AG08395 (cell line): ENCODE measurements at places on chromosomes 7 and 10.

GRCh38 chr10:583433-583832 is 106.0 kb downstream of the DIP2C start:
- DNase-seq = no peak

DNA sequence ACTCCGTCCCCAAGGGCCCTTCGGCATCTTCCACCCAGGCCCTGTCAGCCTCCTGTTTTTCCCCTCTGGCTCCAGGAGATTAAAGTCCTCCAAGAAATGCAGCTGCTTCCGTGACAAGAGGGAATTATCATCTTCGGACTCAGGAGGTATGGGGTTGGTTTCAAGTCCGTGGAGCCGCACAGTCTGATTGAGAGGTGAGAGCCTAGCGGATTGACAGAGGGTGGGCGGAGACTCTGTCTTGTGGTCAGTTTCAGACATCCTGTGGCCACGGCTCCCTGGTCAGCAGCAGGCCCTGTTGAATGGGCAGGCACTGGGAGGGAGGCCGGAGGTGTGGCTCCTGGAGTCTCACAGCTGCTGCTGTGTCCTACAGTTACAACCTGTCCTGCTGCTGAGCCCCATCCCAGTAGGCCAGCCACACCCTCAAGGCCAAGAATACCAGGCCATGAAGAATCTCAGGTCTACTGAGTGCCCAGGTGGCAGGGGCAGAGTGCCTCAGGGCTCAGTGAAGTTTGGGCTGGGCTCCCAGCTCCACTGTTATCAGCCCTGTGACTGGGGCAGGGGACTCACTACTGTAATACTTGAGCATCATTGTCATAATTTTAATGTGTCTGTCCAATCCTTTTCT is 49.3 kb upstream of the ZNF716 start:
- DNase-seq = no peak

- DNase-seq = no peak
These were observed 58.9 kb upstream of the FOXI2 start for GRCh38 chr10:127678091-127678490.

DNA sequence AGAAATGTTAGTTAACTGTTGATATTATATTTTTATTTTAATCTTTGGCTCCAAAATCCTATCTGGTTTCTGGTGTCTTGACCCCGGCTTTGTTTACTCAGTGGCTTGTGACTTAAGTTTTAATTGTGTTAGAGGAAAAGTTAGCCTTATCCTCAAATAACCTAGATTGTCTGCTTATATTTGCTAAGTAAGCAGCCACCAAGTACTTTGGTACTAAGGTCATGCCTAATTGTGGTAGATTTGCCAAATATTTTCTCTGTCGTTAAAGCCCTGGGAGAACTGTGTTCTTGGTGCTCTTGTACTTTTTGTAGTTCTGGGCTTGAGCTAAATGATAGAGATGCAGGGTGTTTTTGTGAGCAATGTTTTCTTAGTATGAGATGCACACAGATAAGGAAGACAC is 34.8 kb downstream of the GPR158 start:
- no peak for DNase-seq

- no peak for DNase-seq
These were observed 8.7 kb downstream of the CHST15 start for GRCh38 chr10:124084708-124085107.

DNA sequence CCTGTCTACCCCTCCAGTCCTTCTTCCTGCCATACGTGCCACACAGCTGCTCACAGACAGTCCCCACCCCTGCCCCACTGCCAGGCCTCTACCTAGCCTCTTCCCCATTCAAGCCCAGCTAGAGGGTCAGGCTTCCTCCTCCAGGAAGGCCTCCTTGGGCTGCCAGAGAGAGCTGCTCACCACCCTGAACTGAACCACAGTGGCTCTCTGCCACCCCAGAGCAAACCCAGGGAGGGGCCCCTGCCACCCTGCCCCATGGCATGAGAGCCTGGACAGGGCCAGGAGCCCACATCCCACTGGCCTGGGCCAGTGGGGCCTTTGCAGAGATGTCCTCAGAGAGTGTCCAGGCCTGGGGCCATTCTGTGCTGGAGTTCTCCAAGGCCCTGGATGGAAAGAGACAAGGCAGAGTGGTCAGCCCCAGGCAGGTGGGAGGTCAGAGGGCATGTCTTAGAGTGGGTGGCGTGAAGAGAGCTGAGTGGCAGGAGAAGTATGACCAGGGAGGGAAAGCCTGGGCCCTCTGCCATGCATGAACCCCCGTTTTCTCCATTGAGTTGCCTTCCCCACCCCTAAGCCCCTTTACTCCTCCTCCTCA is 40.4 kb downstream of the TMEM270 start:
- DNase-seq = no peak

DNA sequence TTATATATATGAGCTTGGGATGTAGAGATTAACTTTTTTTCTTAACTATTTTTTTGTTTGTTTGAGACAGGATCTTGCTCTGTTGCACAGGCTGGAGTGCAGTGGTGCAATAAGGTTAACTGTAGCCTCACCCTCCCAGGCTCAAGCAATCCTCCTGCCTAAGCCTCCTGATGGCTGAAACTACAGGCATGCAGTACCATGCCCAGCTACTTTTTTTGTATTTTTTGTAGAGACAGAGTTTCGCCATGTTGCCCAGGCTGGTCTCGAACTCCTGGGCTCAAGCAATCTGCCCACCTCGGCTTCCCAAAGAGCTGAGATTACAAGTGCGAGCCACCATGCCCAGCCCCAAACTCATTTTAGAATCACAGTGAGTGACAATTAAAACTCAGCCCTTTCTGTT is 105.2 kb downstream of the CUBN start:
- DNase-seq = no peak

- DNase-seq = no peak
These were observed 127.5 kb downstream of the MAD1L1 start for GRCh38 chr7:2105280-2105679.

DNA sequence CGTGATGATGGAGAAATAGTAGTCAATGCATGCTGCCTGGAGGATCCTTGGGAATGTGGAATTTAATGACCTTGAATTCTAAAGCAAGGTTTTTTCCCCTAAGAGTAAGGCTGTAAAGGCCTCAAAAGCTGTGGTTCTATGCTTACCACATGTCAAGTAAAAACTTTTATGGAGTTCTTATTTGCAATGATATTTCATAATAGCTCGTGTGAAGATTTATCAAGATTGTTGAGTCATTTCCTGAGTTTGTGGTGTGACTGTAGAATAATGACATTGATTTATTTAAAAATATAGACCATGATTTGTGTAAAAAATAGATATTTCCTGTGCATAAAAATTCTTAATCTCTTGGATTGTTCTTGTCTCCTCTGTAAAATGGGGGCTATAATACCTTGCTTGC is 67.5 kb upstream of the SORCS1 start:
- no peak for DNase-seq

DNA sequence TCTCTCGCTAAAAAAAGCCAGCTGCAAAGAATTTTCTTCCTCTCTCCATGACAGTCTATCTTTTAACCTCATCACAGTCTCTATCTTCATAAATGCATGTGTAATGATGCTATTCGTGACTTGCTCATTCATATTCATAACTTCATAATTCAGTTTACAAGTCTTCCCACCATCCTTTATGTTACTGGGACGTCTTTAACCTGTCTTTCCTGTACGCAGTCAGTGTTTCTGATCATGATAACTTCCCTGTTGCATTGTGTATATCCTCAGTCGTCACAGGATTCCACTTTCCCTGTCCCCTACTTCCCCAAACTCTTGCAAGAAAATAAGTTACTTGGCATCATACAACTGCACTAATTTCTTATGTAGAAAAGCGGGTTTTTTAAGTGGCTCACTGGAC is 165.6 kb upstream of the ASAH2 start:
- no peak for DNase-seq

DNA sequence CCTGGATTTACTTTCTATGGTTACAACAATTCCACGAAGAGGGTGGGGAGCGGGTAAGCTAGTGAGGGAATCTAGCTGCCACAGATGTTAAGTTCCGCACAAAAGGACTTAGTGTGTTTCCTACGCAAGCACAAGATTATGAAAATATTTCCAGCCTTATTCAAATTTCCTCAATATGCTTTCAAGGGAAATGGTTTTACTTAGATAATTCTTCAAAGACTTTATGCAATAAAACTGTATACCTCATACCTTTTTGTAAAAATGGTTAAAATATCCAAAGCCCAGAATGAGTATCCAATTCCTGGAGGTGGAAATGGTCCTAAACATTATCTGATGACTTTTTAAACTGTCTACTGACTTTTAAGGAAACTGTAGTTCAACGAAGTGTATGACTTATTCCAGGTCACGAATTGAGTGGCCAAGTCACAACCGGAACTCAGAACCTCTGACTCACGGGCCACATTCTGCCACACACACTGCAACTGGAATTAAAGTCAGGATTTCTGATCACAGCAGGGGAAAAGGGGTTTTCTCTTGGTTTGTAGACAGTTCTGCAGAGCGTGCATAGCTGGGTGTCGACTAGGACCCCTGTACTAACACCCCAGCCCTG is 20.2 kb upstream of the INSIG1 start:
- no peak for DNase-seq

DNA sequence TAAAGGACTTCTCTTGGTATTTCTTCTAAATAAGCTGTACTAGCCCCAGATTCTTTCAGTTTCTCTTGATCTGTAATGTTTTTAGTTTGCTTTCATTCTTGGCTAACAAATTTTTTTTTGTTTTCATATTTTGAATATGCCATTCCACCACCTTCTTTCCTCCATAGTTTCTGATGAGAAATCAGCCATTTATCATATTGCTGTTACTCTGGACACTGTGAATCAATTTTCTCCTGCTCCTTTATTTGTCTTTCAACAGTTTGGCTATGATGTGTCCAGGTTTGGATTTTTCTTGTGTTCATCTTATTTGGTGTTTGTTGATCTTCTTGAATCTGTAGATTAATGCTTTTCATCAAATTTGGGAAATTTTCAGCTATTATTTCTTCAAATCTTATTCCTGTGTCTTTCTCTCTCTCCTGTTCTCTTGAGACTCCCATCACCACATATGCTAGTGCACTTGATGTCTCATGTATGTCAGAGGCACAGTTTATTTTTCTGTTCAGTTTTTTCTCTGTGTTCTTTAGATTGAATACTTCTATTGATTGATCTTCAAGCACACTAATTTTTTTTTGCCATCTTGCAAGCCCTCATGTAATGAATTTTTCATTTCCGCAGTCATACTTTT is 15.0 kb downstream of the ELFN1 start:
- no peak for DNase-seq

GRCh38 chr7:5704534-5704922 is 76.9 kb downstream of the RNF216 start:
- DNase-seq = peak; percentile 82

DNA sequence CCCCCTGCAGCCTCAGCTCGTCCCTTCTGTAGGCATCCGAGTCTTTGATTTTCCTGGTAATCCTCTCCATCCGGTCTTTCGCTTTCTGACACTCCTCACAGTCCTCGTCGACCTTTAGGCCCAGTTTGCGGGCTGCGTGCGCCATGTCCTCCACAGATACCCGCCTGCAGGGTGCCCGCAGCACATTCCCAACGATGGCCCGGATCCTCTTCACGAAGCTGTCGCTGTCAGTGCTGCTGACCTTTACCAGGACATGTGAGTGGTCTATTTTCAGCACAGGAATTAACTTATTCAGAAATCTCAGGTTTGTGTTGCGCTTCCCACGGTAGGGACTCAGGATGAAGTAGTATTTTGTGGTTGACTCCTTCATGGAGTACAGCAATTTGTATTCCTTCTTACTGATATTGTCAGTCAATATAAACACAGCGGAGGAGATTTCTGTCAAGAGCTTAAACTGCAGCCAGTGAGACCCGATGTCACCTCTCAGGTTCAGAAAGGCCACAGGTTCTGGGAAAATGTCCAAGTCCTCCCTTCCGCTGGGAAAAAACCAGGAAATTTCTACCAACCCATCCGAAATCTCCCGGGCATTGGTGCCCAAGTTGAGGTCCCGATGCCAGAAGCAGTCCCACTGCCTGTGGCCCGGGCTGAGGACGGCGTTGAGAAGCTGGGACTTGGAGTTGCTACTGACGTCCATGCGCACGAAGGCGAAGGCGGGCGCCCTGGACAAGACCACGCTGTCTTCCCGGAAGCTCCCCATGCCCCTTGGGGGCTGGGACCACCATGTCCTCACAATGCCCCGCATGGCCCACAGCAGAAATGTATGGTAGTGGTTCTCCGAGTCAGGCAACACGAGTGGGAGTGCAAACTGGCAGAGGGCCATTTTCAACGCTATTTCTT is 8.9 kb upstream of the MRPS24 start:
- no peak for DNase-seq

- peak; percentile 49 for DNase-seq
These were observed 134.5 kb downstream of the NRBF2 start for GRCh38 chr10:63267414-63268148.
